CD14-positive monocyte (primary cell): ENCODE measurements at places on chromosomes 4 and X. TPM values are rescaled to one million over a fixed set of nuclear protein-coding genes. Genes with fewer than 3 reads are reported as not detected.

SSR4 gene
- 419 TPM for polyA plus RNA-seq

SOX3 gene
- polyA plus RNA-seq: not detected

TAF7L gene
- not detected for polyA plus RNA-seq

GRCh38 chr4:52991472-52991871 lies 129.4 kb downstream of the RASL11B start:
- H3K4me3 ChIP-seq: no peak overlapping the region
- H3K4me1 ChIP-seq: no peaks in the 10 kb centered on the region
- no peaks in the 10 kb centered on the region for H3K36me3 ChIP-seq
- no peaks in the 10 kb centered on the region for H3K27me3 ChIP-seq

- no peak overlapping the region for H3K27ac ChIP-seq
- no peak for DNase-seq
- no peaks in the 10 kb centered on the region for H3K36me3 ChIP-seq
- H3K4me3 ChIP-seq: no peak overlapping the region
- peaks cover 5% of the 10 kb centered on the region for H3K4me1 ChIP-seq
Observed at GRCh38 chr4:157977086-157977485, 195.7 kb downstream of the GASK1B start.
